ENCODE measurements at places on chromosomes 1 and 21. TPM values are rescaled to one million over a fixed set of nuclear protein-coding genes. Genes with fewer than 3 reads are reported as not detected.

The KRTAP10-11 gene
- total RNA-seq = not detected

The OR2L13 gene
- total RNA-seq = not detected

DNA sequence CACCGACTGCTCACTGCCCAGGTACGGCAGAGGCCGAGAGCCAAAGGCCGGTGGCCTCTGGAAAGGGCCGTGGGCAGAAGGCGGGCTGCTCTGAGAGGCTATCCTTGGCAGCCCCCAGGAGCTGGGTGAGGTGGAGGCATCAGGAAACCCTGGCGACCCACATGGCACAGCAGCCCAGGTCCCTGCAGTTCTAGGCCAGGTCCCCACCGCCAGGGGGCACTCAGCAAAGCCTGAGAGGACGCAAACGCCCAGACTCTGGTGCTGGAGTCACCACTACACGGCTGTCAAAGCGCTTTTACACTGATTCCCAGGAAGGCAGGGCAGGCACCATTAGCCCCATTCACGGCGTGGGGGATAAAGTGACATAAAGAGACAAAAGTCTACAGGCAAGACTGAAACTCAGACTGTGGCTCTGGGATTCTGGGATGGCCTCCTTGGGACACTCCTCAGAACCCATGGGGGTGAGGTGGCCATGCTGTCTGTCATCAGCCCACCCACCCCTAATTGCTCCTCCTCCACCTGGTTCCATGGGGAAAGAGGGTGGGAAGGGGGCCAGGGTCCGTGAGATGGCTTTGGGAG, 4.9 kb downstream of the PLEKHG5 start:
- DNase-seq = peak; percentile 92

GRCh38 chr1:8969937-8970336, 24.3 kb downstream of the CA6 start:
- DNase-seq = peak; percentile 60

DNA sequence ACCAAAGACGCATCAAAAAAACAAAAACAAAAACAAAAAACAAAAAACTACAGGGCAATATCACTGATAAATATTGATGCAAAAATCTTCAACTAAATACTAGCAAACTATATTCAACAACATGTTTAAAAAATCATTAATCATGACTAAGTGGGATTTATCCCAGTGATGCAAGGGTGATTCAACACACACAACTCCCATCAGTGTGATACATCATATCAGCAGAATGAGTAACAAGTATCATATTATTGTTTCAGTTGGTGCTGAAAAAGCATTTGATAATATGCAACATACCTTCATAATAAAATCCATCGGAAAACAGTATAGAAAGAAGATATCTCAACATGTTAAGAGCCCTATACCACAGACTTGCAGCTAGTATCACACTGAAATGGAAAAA, 953.0 kb downstream of the AMY1C start:
- no peak for DNase-seq

All from activated CD8-positive, alpha-beta T cell treated with anti-CD3 and anti-CD28 coated beads, Interleukin-2, amount 10 ng/mL, durations not matched to agents 7 days and 5 days (primary cell).